Activated naive CD4-positive, alpha-beta T cell treated with anti-CD3 and anti-CD28 coated beads, Interleukin-2, amount 10 ng/mL, durations not matched to agents 7 days and 5 days (primary cell): ENCODE measurements at places on chromosomes 16 and 17.

DNA sequence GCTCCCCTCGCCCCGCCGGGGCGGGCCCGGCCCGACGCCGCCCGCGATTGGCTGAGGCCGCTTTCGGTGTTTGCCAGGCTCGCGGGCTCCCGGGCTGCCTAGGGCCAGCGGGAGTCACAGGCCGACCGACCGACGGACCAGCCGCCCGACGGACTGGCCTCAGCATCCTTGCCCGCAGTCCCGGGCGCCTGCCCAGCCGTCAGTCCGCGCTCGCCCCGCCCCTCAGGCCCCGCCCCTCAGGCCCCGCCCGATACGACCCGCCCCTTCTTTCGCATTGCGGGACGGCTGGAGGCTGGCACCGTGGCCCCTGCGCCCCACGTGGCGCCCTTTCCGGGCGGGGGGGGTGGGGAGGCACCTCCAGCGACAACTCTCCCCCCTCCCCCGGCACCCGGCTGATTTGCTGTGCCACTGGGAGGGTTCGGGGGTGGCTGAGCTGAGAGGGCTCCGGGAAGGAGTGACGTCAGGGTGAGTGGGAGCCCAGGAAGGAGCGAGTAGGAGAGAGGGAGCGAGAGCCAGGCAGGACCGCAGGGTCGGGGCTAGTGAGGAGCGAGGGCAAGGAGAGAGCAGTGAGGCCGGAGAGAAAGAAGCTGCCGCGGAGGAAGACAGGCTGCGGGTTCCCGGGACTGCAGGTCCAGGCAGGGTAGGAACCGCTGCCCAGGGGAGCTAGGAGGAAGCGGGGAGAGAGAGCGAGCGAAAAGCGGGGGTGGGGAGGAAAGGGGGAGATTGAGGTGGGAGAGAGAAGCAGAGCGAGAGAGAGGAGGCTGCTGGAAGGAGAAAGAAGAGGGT is at the start of gene ASPHD1:
Gene ASPHD1 (plus strand): TSS at position 387 of the 786 bp plus-strand sequence. CDS start 484 bp downstream, outside the sequence.
- no peaks in the 10 kb centered on the region for H3K36me3 ChIP-seq
- peak within 1 kb of the TSS; percentile 67 for H3K4me3 ChIP-seq
- H3K27ac ChIP-seq: peak within 1 kb of the TSS; percentile 64
- peaks cover 62% of the 10 kb centered on the region for H3K27me3 ChIP-seq
- peak; percentile 75 for DNase-seq

- peaks cover 42% of the 10 kb centered on the region for H3K4me1 ChIP-seq
- DNase-seq: no peak
- peaks cover 33% of the 10 kb centered on the region for H3K36me3 ChIP-seq
- H3K27me3 ChIP-seq: peaks cover 74% of the 10 kb centered on the region
- H3K4me3 ChIP-seq: no peak overlapping the region
- H3K27ac ChIP-seq: no peak overlapping the region
Observed at GRCh38 chr16:68361485-68361884, 50.7 kb downstream of the PRMT7 start.

DNA sequence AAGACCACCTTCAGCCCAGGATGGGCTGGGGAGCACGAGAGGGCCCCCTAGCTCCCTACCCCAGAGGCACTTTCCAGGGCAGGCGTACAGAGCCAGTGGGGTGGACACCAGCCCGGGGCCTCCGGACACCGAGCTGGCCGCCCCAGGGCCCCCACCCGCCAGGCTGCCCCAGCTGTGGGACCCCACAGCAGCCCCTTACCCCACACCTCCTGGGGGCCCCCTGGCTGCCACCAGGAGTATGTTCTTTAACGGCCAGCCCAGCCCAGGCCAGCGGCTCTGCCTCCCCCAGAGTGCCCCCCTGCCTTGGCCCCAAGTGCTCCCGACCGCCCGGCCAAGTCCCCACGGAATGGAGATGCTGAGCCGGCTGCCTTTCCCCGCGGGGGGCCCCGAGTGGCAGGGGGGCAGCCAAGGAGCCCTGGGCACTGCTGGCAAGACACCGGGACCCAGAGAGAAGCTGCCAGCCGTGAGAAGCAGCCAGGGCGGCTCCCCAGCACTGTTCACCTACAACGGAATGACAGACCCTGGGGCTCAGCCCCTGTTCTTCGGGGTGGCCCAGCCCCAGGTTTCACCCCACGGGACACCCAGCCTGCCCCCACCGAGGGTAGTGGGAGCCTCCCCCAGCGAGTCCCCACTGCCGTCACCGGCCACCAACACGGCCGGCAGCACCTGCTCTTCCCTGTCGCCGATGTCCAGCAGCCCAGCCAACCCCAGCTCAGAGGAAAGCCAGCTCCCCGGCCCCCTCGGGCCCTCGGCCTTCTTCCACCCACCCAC is 24.3 kb upstream of the ZFPM1 start:
- H3K36me3 ChIP-seq: no peaks in the 10 kb centered on the region
- H3K27ac ChIP-seq: no peak overlapping the region
- peaks cover 52% of the 10 kb centered on the region for H3K27me3 ChIP-seq
- H3K4me1 ChIP-seq: peaks cover 5% of the 10 kb centered on the region
- DNase-seq: no peak

GRCh38 chr17:40015998-40016985 is 1.1 kb downstream of the CSF3 start:
- DNase-seq: no peak
- H3K27me3 ChIP-seq: peaks cover 30% of the 10 kb centered on the region
- peaks cover 14% of the 10 kb centered on the region for H3K4me1 ChIP-seq
- no peak overlapping the region for H3K4me3 ChIP-seq
- H3K36me3 ChIP-seq: peaks cover 7% of the 10 kb centered on the region

DNA sequence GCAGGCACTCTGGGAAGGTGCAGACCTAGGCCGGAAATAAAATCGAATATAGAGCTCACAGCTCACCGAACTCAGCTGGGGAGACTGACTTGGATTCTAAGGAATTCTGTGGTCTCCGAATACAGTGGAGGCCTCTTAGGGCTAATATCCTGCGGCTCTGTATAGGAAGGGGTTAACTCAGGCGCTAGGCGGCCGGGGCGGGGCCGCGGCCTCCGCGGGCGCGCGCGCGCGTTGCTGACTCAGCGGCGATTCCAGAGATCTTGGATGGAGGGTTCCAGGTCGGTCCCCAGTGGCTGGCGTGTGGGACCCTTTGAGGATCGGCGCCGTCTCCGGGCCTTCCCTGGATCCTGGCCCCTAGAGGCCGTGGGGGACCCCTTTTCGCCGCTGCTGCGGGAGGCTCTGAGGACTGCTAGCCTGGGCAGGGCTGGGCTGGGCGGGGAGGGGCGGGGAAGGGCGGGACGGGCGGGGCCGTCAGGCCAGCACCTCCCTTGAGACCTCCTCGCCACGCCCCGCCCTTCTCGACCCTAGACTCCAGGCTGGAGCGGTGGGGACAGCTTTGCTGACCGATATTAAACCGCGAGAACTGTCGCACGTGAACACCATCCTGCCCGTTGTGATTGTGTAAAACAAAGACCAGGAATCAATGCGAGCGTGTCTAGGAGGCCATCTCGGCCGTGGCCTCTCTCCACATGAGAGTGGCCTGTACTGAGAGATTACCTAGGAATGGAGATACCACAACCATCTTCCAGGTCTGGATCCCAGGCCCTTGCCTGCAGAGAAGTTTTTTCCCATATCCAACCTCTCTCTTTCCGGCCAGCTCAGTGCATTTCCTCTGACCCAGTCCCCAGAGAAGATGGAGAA is 1.4 kb upstream of the PLEKHH3 start:
- H3K27ac ChIP-seq: peak overlapping the region; percentile 93
- peak overlapping the region; percentile 90 for H3K4me3 ChIP-seq
- peaks cover 75% of the 10 kb centered on the region for H3K27me3 ChIP-seq
- H3K4me1 ChIP-seq: peaks cover 68% of the 10 kb centered on the region
- H3K36me3 ChIP-seq: peaks cover 3% of the 10 kb centered on the region
- DNase-seq: peak; percentile 83

DNA sequence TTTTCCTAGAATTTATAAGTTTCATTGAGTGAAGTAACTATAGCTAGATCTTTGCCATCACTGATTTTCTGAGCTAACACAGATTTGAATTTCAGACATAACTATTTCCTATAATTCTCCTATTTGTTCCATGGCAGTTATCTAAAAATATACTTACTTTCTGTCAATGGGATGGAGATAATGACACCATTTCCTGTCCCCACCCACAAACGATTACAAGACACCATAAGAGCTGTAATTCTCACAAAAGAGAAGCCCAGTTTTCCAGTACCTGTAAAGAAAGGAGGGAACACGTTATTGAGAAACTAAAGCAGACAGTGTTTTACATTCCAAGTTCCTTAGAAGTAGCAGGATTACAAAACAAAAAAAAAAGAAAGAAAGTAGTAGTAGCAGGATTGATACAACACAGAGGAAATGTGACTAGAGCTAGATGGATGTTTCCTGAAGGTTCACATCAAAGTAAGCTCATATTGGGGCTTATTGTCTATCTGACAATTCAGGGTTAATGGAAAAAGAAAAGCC is 110.9 kb upstream of the TOB1 start:
- no peak for DNase-seq
- no peak overlapping the region for H3K4me3 ChIP-seq

GRCh38 chr17:9006175-9006767 is 15.0 kb upstream of the NTN1 start:
- H3K27ac ChIP-seq: no peak overlapping the region
- DNase-seq: no peak
- H3K27me3 ChIP-seq: peaks cover 92% of the 10 kb centered on the region

GRCh38 chr16:72810480-72810879 is 237.4 kb downstream of the ZFHX3 start:
- no peaks in the 10 kb centered on the region for H3K4me1 ChIP-seq
- H3K27ac ChIP-seq: no peak overlapping the region
- no peak overlapping the region for H3K4me3 ChIP-seq
- no peak for DNase-seq
- H3K36me3 ChIP-seq: no peaks in the 10 kb centered on the region

GRCh38 chr17:45812102-45812501 is 28.0 kb downstream of the CRHR1 start:
- no peak for DNase-seq
- no peak overlapping the region for H3K4me3 ChIP-seq
- H3K27me3 ChIP-seq: peaks cover 38% of the 10 kb centered on the region

- DNase-seq: no peak
- H3K4me1 ChIP-seq: no peaks in the 10 kb centered on the region
- H3K36me3 ChIP-seq: no peaks in the 10 kb centered on the region
- H3K4me3 ChIP-seq: no peak overlapping the region
Observed at GRCh38 chr17:30532871-30533270, 55.7 kb downstream of the GOSR1 start.
